ENCODE measurements at places on chromosomes 11 and 22.

GRCh38 chr11:6992457-6993417, 27.4 kb downstream of the ZNF214 start:
- DNase-seq, result no peak

- DNase-seq, result no peak
Observed at GRCh38 chr11:43516316-43516850, 157.7 kb downstream of the TTC17 start.

GRCh38 chr11:35414776-35415175, 4.6 kb downstream of the SLC1A2 start:
- DNase-seq, result no peak

GRCh38 chr11:85875505-85875904, 20.3 kb downstream of the CCDC83 start:
- DNase-seq, result no peak

DNA sequence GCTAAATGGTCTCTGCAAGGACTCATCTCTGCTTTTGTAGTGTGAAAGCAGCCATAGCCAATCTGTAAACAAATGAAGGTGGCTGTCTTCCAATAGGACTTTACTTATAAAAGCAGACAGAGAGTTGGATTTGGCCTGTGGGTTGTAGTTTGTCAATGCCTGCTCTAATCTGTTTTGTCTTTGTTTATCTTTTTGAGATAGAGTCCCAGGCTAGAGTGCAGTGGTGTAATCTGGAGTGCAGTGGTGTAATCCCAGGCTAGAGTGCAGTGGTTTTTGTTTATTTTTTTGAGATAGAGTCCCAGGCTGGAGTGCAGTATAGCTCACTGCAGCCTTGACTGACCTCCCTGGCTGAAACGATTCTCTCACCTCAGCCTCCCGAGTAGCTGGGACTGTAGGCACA, 8.6 kb downstream of the PPP6R3 start:
- DNase-seq, result no peak

DNA sequence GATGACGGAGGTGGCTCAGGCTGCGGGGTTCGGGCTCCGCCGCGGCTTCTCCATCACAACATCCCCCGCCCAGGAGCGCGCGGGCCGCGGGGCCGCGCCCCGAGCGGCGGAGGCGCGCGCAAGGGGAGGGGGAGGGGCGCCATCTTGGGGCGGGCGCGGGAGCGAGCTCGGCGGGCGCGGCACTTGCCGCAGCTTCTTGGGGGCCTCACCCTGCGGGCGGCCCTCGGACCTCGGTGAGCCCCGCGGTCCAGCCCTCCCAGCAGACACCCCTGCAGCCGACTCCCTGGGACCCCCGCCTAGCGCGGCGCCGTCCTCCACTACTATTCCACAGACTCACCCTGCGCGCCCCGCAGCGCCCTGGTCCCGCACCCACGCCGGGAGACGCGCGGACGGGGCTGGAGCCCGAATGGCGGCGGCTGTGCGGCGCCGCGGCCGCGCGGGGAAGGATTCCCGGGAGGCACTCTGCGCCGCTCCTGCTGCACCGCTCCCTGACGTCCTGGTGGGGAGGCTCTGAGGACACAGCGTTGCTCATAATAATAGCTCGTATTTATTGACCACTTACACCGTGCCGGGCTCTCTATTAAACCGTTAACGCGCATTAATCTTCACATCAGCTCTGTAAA, at the start of gene APBB1:
APBB1 (minus strand) TSS at position 86 of the 623 bp plus-strand sequence. CDS start 7,747 bp downstream, outside the sequence.
- DNase-seq, result peak; percentile 8

GRCh38 chr11:58923300-58923788, 15.9 kb upstream of the GLYATL1 start:
- peak; percentile 72 for DNase-seq

DNA sequence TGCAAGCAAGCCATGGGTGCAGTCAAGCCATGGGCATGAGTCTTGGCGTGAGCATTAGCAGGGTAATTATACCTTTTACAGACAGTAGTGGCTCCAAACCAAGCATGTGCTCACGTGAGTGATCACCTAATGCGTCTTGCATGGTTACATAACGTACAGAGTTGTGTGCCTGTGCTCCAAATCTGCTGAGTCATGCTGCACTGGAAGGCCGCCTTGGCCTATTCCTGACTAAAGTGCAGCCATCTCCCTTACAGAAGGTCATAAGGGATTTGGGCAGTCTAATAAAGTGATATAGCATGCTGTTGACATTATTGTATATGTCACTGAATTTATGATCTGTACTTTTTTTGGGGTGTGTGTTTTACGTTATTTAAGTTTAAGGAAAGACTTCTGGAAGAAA, 102.4 kb downstream of the ARHGAP42 start:
- peak; percentile 3 for DNase-seq

DNA sequence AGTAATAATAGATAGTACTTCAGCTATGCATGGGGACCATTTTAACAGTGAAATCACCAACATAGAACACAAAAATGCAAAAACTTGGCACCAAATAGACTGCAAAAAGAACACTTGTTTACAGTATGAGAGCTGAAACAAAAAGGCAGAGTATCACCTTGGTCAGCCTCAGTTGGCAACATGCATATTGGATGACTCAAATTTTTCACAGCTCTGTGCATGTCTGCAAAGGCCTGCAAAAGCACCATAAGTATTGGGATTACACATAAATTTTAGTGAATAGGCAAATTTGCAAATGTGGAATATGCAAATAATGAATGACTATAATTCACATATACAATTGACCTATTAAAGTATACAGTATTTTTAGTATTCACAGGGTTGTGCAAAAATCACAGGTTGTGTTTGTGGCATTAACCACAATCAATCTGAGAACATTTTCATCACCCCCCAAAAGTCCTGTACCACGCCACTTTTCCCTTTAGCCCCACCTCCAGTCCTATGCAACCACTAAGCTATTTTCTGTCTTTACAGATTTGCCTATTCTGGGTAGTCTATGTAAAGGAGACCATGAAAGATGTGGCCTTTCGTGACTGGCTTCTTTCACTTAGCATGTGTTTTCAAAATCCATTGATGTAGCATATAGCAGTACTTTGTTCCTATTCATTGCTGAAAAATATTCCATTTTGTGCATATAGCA, 47.2 kb downstream of the CCDC15 start:
- no peak for DNase-seq

- no peak for DNase-seq
Observed at GRCh38 chr11:117606790-117607189, 190.2 kb downstream of the DSCAML1 start.

- no peak for DNase-seq
Observed at GRCh38 chr11:15613251-15613650, 498.5 kb downstream of the INSC start.

- DNase-seq, result peak; percentile 49
Observed at GRCh38 chr11:108620958-108621772, 27.6 kb upstream of the EXPH5 start.

- no peak for DNase-seq
Observed at GRCh38 chr11:115501502-115501892, 2.7 kb downstream of the CADM1 start.

DNA sequence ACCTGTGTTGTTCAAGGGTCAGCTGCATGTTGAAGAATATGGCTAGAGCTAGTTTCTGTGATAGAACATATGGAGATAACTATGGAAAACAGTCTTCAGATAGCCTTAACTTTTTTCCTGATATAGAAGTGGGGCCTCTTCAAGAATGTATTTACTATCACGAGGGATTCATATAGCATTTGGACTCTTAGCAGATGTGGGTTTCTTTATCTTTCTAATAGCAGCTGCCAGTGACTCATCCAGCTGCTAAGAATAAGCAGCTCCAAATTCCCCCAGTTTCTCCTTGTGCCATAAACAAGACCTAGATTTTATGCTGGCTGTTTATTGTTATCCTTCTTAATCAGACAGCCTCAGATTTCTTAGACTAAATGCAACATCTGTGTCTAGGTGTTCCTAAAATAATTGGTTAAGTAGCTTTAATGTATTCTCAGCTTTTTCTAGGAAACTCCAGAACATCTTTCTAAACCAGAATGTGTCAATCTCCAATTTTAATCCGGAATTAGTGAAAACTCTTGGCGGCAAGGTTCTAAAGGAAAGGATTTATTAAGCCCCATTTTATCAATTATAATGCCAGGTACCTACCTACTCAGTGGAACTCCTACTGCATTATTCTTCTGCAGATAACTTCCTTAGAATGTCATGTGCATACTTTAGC, 119.8 kb downstream of the CSTPP1 start:
- no peak for DNase-seq

- no peak for DNase-seq
Observed at GRCh38 chr22:46287873-46288751, 8.6 kb upstream of the GTSE1 start.

DNA sequence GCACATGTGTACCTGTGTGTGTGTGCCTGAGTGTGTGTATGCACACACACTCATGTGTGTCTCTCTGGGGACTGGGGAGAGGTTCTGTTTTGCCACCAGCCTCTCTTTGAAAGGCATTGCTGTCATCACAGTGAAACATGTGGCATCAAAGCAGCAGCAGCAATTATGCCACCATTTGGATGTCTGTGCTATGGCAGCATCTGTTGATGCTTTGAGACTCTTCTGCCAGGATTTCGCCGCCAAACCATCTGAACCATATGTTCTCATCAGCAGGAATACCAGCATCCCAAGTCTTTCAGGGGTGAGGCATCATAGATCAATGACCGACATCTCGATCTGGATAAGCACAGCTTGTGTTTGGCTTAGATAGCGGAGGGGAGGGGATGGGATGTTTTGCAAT, 168.6 kb downstream of the FAT3 start:
- DNase-seq, result no peak

Measured in RPMI8226 (cell line).